ENCODE measurements at places on chromosomes 4 and X.
A peak's percentile ranks its signal among the peaks of the same experiment; 100 is the strongest.

DNA sequence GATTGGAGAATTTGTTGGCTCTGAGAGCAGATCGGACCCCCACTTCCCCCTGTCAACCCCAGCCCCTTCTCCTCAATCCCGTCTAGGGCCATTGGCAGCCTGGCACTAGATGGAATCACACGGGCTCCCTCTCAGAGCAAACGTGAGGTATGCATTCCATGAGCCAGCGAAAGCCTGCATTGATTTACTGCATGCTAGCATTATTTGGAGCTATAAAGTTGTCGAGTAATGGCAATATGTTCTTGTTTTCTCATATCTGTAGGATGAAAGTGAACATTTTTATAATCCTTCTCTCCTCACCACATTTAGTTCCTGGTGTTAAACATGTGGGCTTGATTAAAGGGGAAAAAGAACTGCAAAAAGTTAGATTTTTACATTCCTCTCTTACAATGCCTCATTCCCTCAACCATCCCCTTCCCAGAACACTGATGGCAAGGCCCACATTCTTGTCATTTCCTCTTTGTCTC lies 159.2 kb downstream of the SPRY1 start:
- DNase-seq: no peak

- no peak for DNase-seq
These were observed 79.6 kb downstream of the SMIM20 start for GRCh38 chr4:25993395-25994185.

GRCh38 chr4:5474756-5475155 lies 233.6 kb downstream of the EVC2 start:
- no peak for DNase-seq

- no peak for DNase-seq
These were observed 56.0 kb downstream of the NOP14 start for GRCh38 chr4:2907226-2907625.

DNA sequence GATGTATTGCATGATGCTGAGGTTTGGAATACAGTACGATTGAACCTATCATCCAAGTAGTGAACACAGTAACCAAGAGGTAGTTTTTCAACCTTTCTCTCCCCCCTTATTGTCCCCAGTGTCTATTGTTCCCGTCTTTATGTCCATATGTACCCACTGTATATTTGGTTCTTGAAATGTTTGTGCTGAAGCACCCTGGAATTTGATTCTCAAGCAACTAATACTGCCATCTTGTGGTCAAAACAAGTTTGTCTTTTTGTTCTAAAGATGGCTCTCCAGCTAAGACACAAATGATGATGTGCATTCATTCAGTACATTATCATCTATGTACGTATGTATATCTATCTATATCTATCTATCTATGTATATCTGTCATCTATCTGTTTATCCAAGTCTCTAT lies 33.5 kb upstream of the DCX start:
- no peak for DNase-seq

DNA sequence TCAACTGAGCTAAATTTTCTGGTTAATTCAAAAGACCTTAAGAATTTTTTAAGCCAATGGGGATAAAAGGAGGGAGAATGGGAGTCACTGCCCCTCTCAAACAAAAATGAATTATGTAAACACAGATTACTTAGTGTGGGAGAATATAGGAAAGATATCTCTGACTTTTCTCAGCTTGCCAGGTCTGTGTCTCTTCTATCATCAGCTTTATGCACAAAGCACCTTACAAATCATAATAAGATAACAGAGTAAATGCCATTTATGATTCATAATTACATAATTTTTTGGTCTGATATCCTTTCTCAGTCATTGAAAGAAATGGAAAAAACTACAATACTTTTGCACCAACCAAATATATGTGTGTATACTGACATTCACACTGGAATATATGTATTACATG lies 604.6 kb upstream of the FAM241A start:
- no peak for DNase-seq

GRCh38 chr4:81811562-81812293 lies 340.0 kb upstream of the RASGEF1B start:
- DNase-seq: no peak

GRCh38 chr4:173590697-173591096 lies 60.7 kb upstream of the HAND2 start:
- no peak for DNase-seq

- DNase-seq: no peak
These were observed 628.0 kb downstream of the IL1RAPL1 start for GRCh38 chrX:29215251-29215650.

DNA sequence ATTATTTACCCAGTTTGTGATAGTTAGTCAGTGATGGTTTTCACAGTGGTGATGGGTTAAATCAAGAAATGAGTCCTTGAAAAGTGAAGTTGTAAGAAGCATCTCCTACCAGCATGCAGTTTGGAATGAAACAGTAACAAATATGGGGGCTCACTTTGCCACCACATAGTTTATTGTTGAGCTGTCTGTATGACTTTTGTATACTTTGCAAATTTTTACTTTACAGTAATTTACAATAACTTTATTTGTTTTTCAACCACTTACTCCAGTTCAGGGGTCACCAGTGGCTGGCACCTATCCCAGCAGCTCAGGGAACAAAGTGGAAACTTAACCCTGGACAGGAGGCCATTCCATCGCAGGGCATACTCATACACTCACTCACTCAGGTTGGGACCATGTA lies 64.5 kb upstream of the ANKRD50 start:
- DNase-seq: no peak

DNA sequence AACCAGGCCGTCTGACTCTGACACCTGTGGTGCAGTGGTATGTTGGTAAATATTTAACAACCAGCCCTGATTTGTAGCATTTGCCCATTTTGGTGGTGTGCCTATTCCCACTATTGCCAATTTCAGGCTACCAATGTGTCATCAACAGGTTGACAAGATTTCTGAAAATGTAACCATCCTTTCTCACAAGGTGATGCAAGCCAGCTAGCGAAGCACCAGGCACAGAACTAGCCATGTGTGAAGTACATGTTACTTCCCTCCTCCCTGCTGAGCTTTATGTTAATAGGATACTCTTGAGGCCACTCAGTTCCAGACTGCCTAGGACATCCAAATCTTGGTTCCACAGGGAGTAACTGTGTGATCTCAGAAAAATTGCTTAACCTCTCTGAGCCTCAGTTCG lies 7.2 kb upstream of the MAMLD1 start:
- no peak for DNase-seq

- DNase-seq: peak; percentile 41
These were observed 20.8 kb downstream of the IRF2 start for GRCh38 chr4:184453365-184454160.

GRCh38 chr4:154399259-154399974 lies 92.2 kb downstream of the DCHS2 start:
- no peak for DNase-seq

GRCh38 chr4:88661739-88662138 lies 35.9 kb downstream of the NAP1L5 start:
- DNase-seq: peak; percentile 5

DNA sequence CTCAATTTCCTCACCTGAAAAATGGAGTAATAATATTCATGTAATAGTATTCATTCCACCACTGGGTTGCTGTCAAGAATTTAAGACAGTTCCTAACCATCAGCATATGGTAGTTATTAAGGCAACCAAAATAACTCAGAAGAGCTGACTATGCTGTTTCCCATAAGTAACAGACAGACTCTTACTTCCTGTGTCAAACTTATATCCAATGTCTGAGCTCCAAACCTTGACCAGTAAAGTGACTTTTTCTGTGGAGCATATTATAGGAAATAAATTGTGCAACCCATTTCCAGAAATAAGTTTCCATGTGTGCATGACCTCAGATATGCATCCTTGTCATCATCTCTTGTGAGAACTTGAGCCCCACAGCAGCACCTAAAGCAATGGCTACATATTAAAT lies 78.8 kb downstream of the HADH start:
- DNase-seq: no peak

DNA sequence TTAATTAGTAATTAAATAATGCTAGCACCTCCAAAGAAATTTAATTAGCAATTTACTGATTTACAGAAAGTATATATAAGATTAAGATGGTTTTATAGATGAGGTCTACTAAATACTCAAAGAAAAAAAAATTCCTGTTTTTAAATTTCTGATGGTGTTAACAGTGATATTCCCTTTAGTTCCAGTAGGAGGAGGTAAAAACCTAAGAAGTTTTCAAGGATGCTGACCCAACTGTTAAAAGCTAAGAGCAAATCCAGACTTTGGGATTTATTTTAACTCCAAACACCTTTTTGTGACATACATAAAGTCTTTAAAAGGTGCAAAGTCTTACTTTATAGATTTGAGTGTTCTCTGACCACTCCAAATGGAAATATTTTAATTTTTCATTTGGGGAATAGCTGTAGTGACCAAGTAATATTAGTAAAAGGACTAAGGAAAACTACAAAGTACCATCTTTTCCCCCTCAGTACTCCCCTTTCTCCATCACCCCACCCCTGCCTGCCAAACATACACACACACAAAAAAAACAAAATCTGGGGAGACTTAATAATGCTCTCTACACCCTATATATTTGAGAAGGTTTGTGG lies 34.2 kb upstream of the CSN1S1 start:
- no peak for DNase-seq

DNA sequence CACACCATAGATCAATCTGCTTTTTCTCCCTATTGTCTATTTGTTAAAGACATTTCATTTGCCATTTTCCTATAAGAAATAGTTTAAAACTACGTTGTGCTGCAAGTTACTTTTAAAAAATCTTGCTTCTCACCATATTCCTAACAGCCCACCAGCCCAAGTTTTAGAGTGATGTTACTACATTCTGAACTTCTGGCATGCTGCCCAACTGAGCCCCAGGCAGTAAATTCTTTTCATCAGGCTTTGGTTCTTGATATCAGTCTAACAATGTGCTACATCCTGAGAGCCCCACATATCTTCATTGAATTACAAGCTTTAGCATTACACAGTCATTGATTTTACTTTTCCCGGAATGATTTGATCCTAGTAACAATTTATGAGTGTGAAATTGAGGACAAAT lies 283.8 kb upstream of the IL1RAPL1 start:
- DNase-seq: no peak

- no peak for DNase-seq
These were observed 966 bp downstream of the PDGFC start for GRCh38 chr4:156970501-156971164.

GRCh38 chr4:183758758-183759447 lies 99.8 kb downstream of the TRAPPC11 start:
- no peak for DNase-seq

DNA sequence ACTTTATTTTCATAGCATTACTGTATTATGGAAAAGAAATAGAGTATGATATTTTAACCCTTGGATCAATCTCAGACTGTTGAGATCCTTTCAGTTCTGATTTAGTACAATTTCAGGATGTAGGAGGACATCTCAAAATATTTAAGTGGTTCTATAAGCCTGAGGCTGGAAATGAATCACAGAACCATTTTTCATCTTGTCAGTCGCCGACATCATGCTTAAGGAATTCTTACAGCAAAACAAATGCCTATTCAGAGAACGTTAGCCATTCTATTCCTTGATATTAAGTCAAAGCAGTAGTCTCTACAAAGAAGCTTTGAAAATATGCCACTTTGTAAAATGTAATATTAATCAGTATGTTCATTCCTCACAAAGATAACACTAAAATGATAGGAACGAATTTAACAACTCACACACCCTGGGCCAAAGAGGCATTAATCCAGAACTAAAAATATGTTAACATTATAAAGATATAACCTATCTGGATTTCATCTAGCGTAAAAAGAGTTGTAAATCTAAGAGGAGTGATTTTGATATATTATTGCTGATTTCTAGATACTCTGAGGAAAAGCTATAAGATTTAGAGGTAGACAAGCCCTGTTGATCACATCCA lies 152.0 kb downstream of the GASK1B start:
- no peak for DNase-seq

- DNase-seq: no peak
These were observed 14.0 kb downstream of the EPGN start for GRCh38 chr4:74322301-74322700.

DNA sequence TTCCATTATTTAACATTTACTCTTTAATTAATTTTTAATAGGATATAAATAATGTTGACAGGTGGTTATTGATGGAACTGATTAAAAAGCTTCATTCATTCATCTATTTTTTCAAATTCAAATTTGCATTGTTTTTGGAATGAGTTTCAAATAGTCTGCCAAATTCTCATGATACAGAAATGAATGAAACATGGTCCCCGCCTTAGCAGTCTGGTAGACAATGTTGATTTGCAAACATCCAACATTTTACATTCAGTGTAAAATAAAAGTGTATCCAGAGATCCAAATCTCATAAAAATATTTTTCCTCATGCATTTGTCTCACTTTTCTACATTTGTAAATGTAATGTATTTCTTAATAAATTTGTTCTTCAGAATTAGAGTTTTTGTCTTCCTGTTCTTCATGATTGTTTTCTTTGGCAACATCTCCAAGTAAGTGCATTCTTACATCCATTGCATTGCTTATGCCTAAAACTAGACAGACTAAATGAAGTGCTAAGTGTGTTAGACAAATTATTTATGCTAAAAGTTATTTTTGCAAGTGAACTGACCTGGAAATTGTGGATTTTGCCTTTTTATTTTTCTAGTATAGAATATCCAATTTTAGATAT lies 142.3 kb downstream of the PCDH18 start:
- no peak for DNase-seq

GRCh38 chrX:34656467-34656841 lies 631 bp downstream of the TMEM47 start:
- DNase-seq: no peak

All from H54 (cell line).